ENCODE measurements at places on chromosomes 2 and 18. TPM values are rescaled to one million over a fixed set of nuclear protein-coding genes. Genes with fewer than 3 reads are reported as not detected.

The AKAIN1 gene
- total RNA-seq, result not detected

The DSG1 gene
- total RNA-seq, result not detected

The ALPG gene
- total RNA-seq, result not detected

The MOGAT1 gene
- not detected for total RNA-seq

The DUSP19 gene
- 2.4 TPM for total RNA-seq

The OR6B3 gene
- total RNA-seq, result not detected

The PCARE gene
- not detected for total RNA-seq

The NHEJ1 gene
- total RNA-seq, result 27.0 TPM

The OSR1 gene
- 3.8 TPM for total RNA-seq

The RBM43 gene
- 0.51 TPM for total RNA-seq

The CFAP65 gene
- not detected for total RNA-seq

The DLGAP1 gene
- 0.13 TPM for total RNA-seq

The GKN2 gene
- total RNA-seq, result not detected

The GREB1L gene
- total RNA-seq, result 4.4 TPM

The BZW1 gene
- 317 TPM for total RNA-seq

The TUBB8B gene
- not detected for total RNA-seq

The POTEJ gene
- not detected for total RNA-seq

The RTP5 gene
- not detected for total RNA-seq

The REG3A gene
- not detected for total RNA-seq

The NRP2 gene
- 2.3 TPM for total RNA-seq

The BOLL gene
- 2.7 TPM for total RNA-seq

The CNTNAP5 gene
- total RNA-seq, result not detected

The CPO gene
- 0.26 TPM for total RNA-seq

The CERKL gene
- total RNA-seq, result not detected

The PER2 gene
- 5.9 TPM for total RNA-seq

The IFIH1 gene
- 5.4 TPM for total RNA-seq

The OXER1 gene
- total RNA-seq, result 0.56 TPM

The LDLRAD4 gene
- total RNA-seq, result 11.1 TPM

The GAL3ST2 gene
- total RNA-seq, result not detected

The TEKT4 gene
- not detected for total RNA-seq

The IL1RL2 gene
- 0.49 TPM for total RNA-seq

The SPTBN1 gene
- total RNA-seq, result 120 TPM

The HRH4 gene
- total RNA-seq, result not detected

The ALK gene
- total RNA-seq, result not detected

The ADNP2 gene
- total RNA-seq, result 2.6 TPM

The FSHR gene
- not detected for total RNA-seq

The LYPD6 gene
- not detected for total RNA-seq

The PSMA8 gene
- total RNA-seq, result not detected

The CD207 gene
- total RNA-seq, result not detected

The STPG4 gene
- total RNA-seq, result 0.33 TPM

The CCDC141 gene
- 0.85 TPM for total RNA-seq

The COL4A3 gene
- total RNA-seq, result 66.8 TPM

The SLC35F5 gene
- total RNA-seq, result 31.4 TPM

The SKOR2 gene
- not detected for total RNA-seq

The PRSS56 gene
- 1.0 TPM for total RNA-seq

The PARD3B gene
- total RNA-seq, result 3.0 TPM

The ZSWIM2 gene
- not detected for total RNA-seq

The COL6A3 gene
- 140 TPM for total RNA-seq

The FAM228A gene
- total RNA-seq, result not detected
